ENCODE measurements at places on chromosomes 4 and X.

GRCh38 chr4:168585168-168586091 lies 88.6 kb downstream of the PALLD start:
- DNase-seq = no peak

- DNase-seq = no peak
Measured at GRCh38 chr4:150949943-150950342, 65.1 kb downstream of the LRBA start.

- DNase-seq = no peak
Measured at GRCh38 chr4:38939165-38939564, 71.6 kb downstream of the FAM114A1 start.

GRCh38 chr4:48172651-48173050 lies 38.6 kb upstream of the TXK start:
- no peak for DNase-seq

GRCh38 chr4:80101792-80102116 lies 28.7 kb upstream of the ANTXR2 start:
- DNase-seq = no peak

DNA sequence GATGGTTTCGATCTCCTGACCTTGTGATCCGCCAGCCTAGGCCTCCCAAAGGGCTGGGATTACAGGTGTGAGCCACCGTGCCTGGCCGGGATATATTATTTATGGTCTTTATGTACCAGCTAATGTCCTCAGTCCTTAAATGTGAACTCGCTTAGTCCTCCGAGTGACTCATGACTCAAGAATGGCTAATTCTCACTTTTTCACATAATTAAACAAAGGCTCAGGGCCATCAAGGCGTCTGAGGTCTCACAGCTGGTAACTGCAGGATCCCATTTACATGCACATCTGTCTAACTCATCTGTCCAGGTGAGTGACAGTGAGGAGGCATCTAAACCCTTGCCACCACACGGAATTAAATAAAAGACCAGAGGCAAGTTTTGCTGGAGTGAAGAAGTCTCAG lies 73.5 kb downstream of the HS3ST1 start:
- no peak for DNase-seq

DNA sequence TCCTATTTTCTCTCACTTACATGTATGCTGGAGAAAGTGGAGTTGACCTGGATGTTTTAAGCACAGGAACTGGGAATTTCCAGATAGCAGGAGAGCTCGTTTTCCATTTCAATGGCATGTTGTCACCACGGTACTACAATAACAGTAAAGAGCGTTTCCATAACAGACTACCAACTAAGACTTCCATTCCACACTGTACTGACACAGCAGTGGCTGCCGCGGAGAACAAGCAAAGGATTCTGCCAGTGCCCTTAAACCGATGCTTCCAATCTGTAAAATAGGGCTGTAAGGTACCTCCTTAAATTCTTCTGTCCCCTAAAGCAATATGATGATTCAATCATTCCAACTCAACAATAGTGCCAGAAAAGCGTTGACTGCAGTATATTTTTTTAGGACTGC lies 143.9 kb downstream of the KLHL13 start:
- no peak for DNase-seq

- DNase-seq = no peak
Measured at GRCh38 chr4:81604683-81605218, 133.0 kb upstream of the RASGEF1B start.

DNA sequence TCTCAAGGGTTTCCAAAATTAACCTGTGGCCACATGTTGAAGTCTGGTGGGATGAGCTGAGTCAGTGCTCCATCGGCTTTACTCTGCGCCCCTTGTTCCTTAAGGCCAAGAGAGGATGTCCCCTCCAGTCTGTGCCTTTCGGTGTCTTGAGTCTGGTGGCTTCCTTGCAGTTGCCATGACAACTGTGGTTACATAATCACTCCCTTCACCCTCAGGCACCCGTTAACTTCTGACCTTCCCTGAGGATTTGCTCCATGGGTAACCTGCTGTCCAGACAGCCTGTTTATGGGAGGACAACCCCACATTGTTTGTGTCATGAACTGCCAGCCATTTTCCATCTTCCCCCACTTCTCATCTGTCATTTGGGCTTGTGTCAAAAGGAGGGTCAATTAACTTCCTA lies 401.1 kb upstream of the LCORL start:
- no peak for DNase-seq

DNA sequence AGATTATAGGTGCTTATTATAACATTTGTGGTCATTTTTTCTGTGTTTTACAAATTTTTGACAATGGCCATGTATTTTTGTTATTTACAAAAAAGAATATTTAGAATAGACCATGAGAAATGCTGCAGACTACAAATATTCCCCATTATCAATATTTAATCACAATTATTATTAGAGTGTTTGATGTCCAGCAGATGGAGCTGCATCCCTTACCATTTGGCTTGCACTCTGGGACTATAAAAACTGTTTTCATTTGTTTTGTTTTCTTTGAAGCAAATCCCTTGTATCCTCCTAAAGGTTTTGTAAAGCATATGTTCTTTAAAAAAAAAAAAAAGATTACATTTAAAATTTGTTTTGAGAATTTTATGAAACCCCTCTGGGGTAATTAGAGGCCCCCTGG lies 85.6 kb upstream of the CXorf66 start:
- DNase-seq = no peak

- DNase-seq = no peak
Measured at GRCh38 chrX:72203421-72203820, 21.9 kb downstream of the PIN4 start.

DNA sequence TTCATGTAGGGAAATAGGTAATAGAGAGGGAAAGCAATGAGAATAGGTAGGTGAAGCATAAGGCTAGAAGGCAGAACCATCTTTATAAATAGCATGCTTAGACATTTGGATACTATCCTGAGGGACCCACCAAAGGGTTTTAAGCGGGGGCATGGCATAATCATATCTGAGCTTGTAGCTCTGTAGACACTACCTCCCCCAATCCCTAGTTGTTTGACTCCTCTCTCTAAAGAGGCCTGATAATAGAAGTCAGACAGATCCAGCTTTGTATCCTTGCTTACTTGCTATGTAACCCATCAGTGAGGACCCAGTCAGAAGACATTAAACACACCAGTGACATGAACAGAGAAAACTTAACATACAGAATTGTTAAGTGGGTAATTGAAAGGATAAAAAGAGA lies 58.7 kb downstream of the SCFD2 start:
- no peak for DNase-seq

- DNase-seq = no peak
Measured at GRCh38 chr4:123786163-123786915, 389.7 kb downstream of the SPRY1 start.

GRCh38 chrX:97564496-97564895 lies 680.8 kb downstream of the RPA4 start:
- DNase-seq = no peak

- DNase-seq = no peak
Measured at GRCh38 chr4:139524062-139524631, 31.9 kb downstream of the SETD7 start.

DNA sequence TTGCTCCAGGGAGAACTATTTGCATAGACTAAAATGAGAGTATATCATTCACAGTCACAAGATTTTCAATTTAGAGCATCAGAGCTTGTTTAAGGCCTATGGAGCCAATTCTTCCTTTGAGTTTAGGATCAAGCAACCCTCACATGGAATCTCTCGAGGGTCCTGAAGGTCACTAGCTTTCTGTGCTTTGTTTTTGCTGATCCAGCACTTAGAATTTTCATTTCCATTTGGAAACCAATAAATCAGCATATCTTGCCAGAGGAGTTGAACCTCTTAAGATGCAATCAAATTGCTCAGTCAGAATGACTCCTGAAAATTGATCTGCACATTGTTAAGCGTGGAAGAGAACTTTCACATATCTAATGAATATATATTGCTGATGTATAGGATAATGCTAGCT lies 1039.6 kb downstream of the PDHA2 start:
- DNase-seq = no peak

GRCh38 chrX:138745196-138745595 lies 33.7 kb upstream of the FGF13 start:
- DNase-seq = peak; percentile 26

GRCh38 chr4:5563856-5564255 lies 144.5 kb downstream of the EVC2 start:
- no peak for DNase-seq

DNA sequence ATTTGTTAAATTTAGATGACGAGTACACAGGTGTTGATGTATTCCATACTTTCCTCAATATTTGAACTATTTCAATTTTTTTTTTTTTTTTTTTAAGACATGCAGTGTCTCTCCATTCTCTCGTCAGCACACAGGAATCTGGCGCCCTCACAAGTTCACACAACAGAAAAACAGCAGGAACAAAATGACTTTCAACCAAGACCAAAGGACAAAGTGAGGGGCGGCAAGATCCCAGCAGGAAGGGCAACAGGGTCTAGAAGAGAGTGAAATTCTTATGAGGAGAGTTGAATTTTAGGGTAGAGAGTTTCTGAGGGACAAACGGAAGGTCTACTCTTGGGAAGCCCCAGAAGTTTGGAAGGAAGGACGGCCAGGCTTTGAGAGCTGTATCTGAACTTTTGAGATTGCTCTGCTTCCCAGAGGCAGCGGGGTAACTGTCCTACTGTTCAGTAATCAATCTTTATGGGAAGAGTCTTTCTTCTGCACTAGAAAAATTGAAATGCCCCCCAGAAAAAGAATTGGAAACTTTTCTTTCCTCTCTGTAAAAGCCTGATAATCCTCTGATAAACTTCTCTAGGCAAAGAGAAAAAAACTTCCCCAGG lies 760.2 kb downstream of the RAB28 start:
- DNase-seq = no peak

DNA sequence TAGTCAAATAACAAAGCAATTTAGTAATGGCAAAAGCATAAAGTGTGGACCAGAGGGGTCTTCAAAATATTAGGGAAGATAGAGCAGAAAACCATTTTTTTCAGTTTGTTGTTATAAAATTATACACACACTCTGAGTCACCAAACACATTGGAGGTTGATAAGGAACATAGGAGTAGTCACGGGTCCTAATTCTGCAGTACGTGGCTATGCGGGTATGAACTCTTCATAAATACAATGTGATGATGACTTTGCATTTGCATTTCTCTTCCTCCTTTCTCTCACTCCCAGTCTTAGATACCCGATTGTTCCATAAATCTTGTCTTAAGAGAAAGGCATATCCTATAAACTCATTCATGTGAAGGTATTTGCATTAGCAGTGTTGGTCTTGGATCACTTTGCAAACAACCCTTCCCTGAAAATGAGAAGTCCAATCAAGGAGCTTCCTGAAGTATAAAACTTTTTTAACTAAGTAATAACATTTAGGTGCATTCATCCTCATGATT lies 223.6 kb downstream of the PALLD start:
- DNase-seq = no peak

DNA sequence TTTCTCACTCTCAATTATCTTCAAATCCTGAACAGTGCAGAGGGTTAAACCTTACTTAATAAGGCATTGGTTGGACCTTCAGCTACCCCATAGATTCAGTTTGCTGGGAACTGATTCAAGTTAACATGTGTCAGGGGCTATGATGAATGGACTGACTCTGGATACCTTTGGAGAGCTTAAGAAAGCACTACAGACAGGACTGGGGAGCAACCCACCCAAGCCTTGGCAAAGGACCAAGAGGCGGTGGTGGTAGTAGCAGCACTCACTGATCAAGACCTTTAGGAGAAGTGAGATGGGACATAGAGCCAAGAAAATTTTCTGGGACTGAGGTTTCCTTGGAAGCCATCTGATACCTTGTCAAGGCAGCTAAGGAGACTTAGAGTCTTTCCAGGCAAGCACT lies 43.0 kb upstream of the TAPT1 start:
- no peak for DNase-seq

GRCh38 chr4:118279328-118279727 lies 73.5 kb downstream of the PRSS12 start:
- peak; percentile 6 for DNase-seq

DNA sequence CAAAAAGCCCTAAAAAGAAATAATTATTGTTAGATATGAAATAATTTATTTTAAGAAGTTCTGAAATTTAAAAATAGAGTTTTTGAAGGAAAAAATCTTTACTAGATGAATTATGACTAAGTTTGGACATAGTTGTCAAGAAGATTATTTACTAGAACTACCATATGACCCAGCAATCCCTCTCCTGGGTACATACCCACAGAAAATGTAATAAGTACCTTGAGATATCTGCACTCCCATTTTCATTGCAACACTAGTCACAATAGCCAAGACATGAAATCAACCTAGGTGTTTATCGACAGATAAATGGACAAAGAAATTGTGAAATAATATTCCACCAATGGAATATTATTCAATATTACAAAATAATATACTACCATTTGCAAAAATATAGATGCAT lies 109.9 kb downstream of the PDHA2 start:
- no peak for DNase-seq

DNA sequence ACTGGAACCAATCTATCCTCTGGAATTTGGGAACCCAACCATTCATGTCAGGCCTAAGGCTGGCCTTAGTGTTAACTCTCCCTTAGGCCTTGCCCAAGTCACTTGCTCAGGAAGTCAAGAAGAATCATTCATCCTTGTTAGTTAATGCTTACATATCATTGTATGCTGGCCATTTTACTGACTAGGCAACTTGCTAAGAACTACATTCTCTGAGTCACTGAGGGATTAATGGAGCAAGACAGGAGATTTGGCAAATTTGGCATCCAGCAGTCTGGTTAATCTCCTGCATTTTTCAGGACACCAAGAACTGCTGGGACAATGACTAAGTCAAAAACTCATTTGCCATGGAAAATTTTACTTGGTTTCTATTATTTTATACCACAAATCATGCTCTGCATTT lies 115.8 kb upstream of the DDIT4L start:
- no peak for DNase-seq

GRCh38 chr4:58739275-58739674 lies 1629.1 kb upstream of the IGFBP7 start:
- no peak for DNase-seq

GRCh38 chrX:137424679-137425078 lies 141.2 kb upstream of the ZIC3 start:
- DNase-seq = no peak

- no peak for DNase-seq
Measured at GRCh38 chr4:95761871-95762270, 78.0 kb upstream of the PDHA2 start.

DNA sequence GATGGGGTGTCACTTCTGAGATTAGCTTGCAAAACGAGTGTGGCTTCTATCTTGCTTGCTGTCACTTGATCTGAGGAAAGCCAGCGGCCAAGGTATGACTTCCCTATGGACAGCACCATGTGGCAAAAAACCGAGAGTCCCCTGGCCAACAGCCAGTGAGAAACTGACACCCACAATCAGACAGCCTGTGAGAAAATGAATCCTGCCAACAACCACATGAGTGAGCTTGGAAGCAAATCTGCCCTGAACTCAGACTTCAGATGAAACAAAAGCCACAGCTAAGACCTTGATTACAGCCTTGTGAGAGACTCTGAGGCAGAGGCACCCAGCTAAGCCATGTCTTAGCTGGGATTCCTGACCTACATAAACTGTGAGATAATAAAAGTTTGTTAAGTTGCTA lies 45.5 kb downstream of the PPP1R2C start:
- DNase-seq = no peak

DNA sequence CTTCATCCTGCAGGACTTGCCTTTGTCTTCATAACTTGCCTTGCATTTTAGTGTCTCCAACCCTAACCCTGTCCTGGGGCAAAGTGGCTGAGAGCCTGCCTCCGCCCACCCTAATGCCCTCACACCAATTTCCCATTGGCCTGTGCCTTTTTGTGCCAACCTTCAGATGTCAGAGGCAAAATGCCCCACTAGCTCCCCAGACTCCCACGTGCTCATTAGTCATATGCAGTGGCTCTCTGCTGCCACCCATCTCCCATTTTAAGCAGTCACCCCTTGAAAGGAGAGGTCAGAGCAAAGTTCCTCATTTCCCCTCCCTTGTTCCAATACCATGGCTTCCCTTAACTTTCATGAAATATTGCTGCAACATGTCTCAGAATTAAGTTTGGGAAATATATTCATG lies 74.8 kb upstream of the PASD1 start:
- DNase-seq = no peak

All from stimulated activated naive CD4-positive, alpha-beta T cell (primary cell).